ENCODE measurements at places on chromosomes 16 and 17.

GRCh38 chr16:10579965-10580882 is at the start of gene EMP2:
Gene EMP2, minus strand, starts transcription at chr16:10580598. Its CDS starts 32,981 bp downstream, at chr16:10547617.
- DNase-seq: peak; percentile 94

GRCh38 chr17:60743799-60744198 is 66.1 kb downstream of the BCAS3 start:
- no peak for DNase-seq

DNA sequence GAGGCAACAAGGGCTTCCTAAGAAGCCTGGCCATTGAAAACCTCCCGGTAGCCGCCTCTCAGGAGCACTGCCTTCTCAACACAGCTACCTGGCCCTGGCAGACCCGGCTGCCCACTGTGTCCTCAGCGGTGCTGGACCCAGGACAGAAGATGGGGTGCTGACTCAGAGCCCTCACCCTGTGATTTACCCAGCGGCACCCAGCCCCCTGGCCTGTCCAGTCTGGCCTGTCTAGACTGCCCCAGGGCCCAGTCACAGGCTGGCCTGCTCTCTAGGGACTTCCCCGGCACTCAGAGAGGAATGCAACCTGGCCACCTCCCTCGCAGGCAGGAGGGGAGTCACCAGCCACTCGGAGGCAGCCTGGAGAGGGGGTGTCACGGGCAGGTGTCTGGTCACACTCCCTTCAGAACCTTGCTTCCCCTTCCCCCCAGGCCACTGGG is 20.1 kb downstream of the PIEZO1 start:
- no peak for DNase-seq

- DNase-seq: no peak
Observed at GRCh38 chr17:56707312-56708219, 114.1 kb downstream of the NOG start.

DNA sequence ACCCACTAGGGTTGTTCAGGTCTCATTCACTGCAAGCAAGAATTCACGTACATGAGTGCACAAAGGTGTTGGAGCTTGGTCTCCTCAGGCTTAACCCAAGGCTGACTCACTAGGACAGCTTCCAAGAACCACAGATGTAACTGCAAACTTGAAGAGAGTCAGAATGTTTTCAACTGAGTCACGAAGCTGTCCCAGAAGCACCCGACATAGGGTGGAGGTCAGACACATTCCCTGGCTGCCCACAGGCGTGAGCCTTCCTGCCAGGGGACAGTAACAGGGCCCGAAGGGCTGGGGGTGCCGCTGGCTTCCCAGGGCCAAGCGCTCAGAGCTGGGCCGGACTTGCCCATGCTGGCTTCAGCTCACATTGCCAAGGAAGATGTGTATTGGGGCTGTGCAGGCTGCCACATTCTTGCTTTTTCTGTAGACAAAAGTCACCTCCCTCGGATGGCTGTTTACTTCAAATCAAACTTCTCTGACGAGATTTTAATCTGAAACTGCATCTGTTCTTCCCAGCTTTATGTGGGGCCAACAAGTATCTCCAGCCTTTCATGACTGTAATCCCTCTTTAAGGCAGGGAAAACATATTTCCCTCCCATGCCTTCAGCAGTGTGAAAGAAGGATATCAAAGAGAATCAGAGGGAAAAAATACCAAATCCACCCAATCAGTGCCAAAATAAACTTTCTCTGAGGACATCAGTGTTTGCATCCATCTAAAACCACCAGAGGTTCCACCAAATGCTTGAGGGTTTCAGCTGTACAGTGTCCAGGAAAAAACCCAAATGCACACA is 14.3 kb downstream of the CMTM3 start:
- peak; percentile 39 for DNase-seq

DNA sequence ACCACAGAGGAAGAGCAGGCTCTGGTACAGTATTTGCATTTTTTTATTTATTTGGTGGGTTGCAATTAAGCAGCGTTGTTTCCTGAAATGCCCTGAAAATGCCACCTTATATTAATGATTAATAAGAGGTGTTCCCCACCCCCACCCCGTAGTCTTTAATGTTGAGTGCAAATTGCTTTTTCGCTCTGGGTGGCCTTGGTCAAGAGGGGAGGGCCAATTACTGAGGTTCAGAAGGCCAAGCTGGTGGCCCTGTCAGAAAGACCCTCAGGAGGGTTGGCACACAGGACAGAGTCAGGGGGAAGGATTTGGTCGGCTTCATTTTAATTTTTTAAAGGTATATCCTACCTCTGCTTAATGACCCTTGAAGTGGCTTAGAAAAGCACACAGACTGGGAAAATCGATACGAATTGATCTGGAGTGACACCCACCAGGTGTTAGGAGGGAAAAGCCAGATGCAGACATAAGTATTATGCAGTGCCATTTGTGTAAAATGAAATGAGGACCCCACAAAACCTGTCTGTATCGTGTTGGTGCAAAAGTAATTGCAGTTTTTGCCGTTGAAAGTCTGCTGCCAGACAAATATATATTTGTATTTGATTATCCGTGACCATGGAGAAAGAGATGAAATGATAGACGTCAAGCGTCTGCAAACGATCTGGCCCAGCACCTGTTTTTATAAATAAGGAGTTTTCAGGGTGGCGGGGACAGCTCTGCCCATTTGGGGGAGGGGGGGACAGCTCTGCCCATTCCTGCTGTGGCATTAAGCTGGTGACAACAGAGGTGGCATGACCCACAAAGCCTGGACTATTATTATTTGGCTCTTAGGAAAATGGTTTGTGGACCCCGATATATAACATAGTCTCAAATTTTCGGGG is 143.8 kb upstream of the PLCG2 start:
- no peak for DNase-seq

DNA sequence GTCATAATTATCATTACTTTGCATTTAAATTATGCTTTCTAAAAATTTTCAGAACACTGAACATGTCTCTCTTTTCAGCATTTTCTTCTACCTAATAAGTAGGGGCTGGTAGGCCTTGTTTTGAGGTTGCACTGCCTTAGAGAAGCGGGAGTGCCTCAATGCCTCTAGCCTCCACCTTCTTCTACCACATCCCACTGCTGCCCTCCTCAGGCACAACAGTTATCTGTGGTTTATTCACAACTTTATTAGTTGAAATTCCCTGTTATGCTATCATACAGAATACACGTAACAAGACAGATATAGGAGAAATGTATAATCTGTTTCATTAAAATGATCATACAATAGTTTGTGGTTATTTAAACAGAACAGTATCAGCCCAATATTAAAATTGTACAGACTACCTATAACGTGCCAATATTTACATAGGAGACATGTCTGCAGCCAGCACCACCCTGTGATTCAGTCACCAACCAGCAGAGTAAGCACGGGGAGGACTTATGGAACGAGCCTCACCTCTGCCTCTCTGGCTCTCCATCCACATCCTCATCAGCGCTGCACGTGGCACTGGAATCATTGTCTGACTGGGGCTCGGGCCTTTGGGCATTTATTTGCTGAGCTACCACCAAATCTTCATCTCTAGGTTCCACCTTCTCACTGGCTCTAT is 101.2 kb downstream of the TTC19 start:
- DNase-seq: no peak

GRCh38 chr16:48556913-48557351 is 53.0 kb downstream of the N4BP1 start:
- DNase-seq: no peak

- DNase-seq: peak; percentile 5
Observed at GRCh38 chr17:77885678-77886386, 72.7 kb upstream of the TNRC6C start.

- DNase-seq: no peak
Observed at GRCh38 chr16:65312071-65312470, 190.2 kb upstream of the CDH11 start.

DNA sequence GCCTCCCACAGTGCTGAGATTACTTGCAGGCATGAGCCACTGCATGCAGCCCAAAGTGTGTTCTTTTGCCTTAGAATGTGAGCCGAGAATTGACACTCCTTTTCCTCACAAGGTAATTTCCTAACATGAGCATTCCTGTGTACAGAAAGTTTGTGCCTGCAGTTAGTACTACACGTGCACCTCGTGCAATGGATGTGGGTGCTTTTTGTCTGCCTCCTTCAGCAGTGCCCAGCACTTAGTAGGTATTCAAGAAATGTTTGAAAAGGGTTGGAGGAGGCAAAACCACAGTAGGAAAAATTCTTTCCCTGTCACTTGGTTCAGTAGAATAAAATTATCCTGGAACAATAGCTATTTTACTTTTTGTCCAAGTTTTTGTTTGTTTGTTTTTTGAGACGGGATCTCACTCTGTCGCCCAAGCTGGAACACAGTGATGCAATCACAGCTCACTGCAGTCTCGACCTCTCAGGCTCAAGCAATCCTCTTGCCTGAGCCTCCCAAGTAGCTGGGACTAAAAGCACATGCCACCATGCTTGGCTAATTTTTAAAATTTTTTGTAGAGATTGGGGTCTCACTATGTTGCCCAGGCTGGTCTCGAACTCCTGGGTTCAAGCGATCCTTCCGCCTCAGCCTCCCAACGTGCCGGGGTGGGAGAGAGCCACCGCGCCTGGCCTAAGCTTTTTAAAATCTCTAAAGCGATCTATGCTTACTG is 2.4 kb downstream of the NDE1 start:
- DNase-seq: no peak

DNA sequence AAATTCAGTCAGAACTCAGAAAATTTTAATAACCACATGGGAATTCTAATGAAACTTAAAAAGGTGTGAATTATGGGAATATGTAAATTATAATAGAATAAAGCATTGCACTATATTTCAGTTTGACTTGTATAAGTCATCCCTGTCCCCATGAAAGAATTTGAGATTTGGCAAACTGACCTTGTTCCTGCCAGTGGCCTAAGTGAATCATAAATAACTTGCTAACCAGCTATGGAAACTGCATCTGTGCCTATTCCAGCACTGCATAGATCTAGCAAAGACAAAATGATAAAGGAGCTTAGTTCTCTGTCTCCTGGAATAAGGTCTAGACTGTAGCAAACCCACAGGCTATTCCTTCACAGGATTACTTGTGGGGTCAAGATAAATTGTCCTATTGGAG is 106.8 kb upstream of the NOG start:
- DNase-seq: no peak

- DNase-seq: no peak
Observed at GRCh38 chr17:49132317-49132698, 261 bp upstream of the B4GALNT2 start.

DNA sequence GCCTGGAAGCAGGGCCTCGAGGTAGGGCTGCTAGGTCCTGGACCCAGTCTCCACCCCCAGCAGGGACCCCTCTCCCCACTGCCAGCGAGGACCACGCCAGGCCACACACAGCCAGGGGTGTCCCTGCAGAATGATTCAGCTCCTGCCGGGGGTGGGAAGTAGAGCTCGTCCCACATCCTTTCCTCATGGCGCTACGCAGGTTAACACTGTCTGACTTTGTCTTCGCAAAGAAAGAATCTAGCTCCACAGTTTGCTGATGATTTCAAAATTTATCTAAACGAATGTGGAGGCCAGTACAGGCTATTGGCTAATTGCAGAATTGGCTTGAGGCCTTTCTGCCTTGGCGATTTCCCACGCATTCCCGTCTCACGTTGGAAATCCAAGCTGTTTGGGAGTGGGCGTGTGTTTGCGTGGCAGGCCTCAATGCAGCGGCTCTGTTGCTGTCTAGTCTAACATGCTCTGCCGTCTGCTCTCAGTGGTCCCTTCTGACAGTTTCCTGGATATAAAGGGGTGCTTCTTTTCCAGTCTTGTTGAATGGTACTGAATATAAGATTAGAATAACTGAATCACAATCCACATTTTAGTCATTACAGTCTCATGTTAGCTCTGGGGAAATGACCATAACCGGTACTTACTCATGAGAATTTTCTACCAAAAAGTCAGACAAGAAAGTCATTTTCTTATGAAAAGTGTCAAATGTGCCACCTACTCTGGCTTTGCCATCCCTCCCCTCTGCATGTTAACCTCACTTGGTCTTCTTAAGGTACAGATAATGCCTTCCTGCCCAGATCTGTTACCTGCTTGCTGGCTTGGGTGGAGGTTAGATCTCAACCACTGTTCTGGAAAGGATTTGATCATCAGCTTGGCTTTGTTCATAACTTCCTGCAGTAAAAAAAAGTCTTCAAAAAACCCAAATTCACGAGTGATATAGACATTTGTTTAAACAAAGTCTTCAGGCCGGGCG is 252.4 kb downstream of the NTN1 start:
- peak; percentile 54 for DNase-seq

GRCh38 chr16:56613706-56614105 is 5.3 kb downstream of the MT2A start:
- no peak for DNase-seq

- DNase-seq: no peak
Observed at GRCh38 chr17:71713846-71714245, 407.0 kb upstream of the SOX9 start.
